ENCODE measurements at places on chromosomes 6 and 20. TPM values are rescaled to one million over a fixed set of nuclear protein-coding genes. Genes with fewer than 3 reads are reported as not detected.

Gene WFDC10A
- total RNA-seq = not detected

GRCh38 chr20:37453288-37453687 is 67.8 kb upstream of the NNAT start:
- no peak overlapping the region for H3K4me3 ChIP-seq
- H3K4me1 ChIP-seq = no peaks in the 10 kb centered on the region
- no peak for DNase-seq
- H3K27me3 ChIP-seq = peaks cover 24% of the 10 kb centered on the region

GRCh38 chr20:49349078-49349477 is 71.2 kb upstream of the ZNFX1 start:
- H3K36me3 ChIP-seq = no peaks in the 10 kb centered on the region
- no peak for DNase-seq
- peaks cover 3% of the 10 kb centered on the region for H3K27me3 ChIP-seq
- H3K4me1 ChIP-seq = peaks cover 49% of the 10 kb centered on the region
- no peak overlapping the region for H3K27ac ChIP-seq
- no peak overlapping the region for H3K4me3 ChIP-seq

Gene LTA
- total RNA-seq = not detected

GRCh38 chr6:166825553-166826145 is 130.7 kb downstream of the RNASET2 start:
- DNase-seq = peak; percentile 60
- no peak overlapping the region for H3K4me3 ChIP-seq
- no peak overlapping the region for H3K27ac ChIP-seq
- H3K4me1 ChIP-seq = no peaks in the 10 kb centered on the region

Gene ERVFRD-1
- total RNA-seq = not detected

GRCh38 chr6:72418495-72418894 is 203.4 kb upstream of the KCNQ5 start:
- peaks cover 97% of the 10 kb centered on the region for H3K4me1 ChIP-seq
- peaks cover 8% of the 10 kb centered on the region for H3K36me3 ChIP-seq
- H3K27ac ChIP-seq = peak overlapping the region; percentile 93
- H3K27me3 ChIP-seq = no peaks in the 10 kb centered on the region
- H3K4me3 ChIP-seq = peak overlapping the region; percentile 45

Gene CTNNBL1
- total RNA-seq = 58.8 TPM

- H3K27me3 ChIP-seq = no peaks in the 10 kb centered on the region
- H3K4me1 ChIP-seq = peaks cover 15% of the 10 kb centered on the region
- H3K36me3 ChIP-seq = peaks cover 37% of the 10 kb centered on the region
- no peak for DNase-seq
Measured at GRCh38 chr20:34753706-34754461, 49.7 kb downstream of the TP53INP2 start.

Gene CALHM4
- total RNA-seq = not detected

Gene CCN6
- total RNA-seq = not detected

Gene VIP
- not detected for total RNA-seq

Gene DEFB132
- not detected for total RNA-seq

DNA sequence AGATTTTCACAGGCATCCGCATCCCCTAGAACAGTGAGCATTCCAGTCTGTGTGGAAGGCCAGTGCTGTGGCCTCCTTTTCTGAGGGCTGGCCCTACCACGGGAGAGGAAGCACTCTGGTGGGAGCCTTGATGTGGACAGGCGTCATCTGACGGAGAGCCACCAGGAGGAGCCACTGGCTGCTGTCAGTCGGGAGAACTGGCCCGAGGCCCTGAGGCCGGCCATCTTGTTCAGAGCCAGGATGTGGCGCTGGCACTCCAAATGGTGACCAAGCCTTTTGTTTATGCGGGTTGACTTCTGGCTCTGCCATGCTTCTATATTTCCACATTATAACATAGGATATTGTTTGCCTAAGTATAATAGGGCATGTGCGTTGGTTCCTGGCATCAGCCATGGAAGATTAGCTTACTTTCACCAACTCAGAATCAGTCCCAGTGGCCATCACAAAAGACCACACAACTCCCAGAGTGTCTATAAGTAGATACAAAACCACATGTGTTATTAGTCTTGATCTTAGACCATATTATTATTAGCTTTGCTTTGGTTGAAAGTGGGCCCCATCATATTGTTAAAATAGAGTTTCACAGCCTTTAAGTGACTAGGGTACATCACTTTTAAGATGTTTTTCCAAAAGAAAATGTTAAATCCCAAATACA is 273.9 kb upstream of the TAB2 start:
- no peaks in the 10 kb centered on the region for H3K27me3 ChIP-seq
- H3K4me3 ChIP-seq = no peak overlapping the region
- peak; percentile 10 for DNase-seq
- peaks cover 33% of the 10 kb centered on the region for H3K4me1 ChIP-seq
- H3K36me3 ChIP-seq = peaks cover 6% of the 10 kb centered on the region

DNA sequence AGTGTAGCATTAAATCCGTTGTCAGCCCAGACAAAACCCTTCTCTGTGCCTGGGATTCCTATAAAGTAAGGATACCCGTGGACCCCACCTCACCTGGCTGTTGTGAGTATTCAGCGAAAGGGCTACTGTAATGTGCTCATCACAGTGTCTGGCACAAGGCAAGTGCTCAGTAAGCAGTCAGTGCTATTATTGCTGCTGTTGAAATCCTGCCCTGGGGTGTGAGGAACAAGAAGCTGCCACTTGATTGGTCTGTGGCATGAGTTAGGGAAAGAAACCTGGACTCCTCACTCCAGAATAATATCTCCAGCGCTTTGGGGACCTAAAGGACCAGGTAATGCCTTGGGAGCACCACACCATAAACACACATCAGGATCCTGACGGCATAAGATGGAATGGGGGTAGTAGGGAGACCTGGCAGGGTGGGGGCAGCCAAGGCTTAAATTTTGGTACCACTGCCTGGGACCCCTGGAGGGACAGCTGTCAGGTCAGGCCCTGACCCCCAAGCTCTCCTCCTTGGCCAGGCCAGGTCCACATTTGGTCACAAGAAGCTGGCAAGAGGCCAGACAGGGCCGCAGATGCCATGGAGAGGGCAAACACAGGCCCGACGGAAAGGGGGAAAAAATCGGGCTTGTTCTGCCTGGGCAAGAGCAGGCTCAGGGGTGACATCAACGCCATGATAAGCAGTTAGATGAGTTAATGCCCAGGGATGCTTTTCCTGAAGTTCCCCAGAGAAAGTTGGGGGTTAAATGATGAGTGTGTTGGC is 66.5 kb downstream of the MRPL14 start:
- peak overlapping the region; percentile 78 for H3K27ac ChIP-seq
- peaks cover 96% of the 10 kb centered on the region for H3K4me1 ChIP-seq
- DNase-seq = no peak
- H3K4me3 ChIP-seq = no peak overlapping the region

Gene CLPSL2
- not detected for total RNA-seq

GRCh38 chr6:118775381-118775780 is 118.6 kb upstream of the ASF1A start:
- H3K27ac ChIP-seq = no peak overlapping the region
- peaks cover 6% of the 10 kb centered on the region for H3K27me3 ChIP-seq
- no peak overlapping the region for H3K4me3 ChIP-seq
- no peak for DNase-seq
- H3K4me1 ChIP-seq = peaks cover 6% of the 10 kb centered on the region

GRCh38 chr6:14865531-14866100 is 380.3 kb upstream of the JARID2 start:
- peaks cover 12% of the 10 kb centered on the region for H3K27me3 ChIP-seq
- peak overlapping the region; percentile 2 for H3K27ac ChIP-seq
- H3K36me3 ChIP-seq = no peaks in the 10 kb centered on the region
- H3K4me3 ChIP-seq = no peak overlapping the region
- H3K4me1 ChIP-seq = peaks cover 8% of the 10 kb centered on the region
- no peak for DNase-seq

DNA sequence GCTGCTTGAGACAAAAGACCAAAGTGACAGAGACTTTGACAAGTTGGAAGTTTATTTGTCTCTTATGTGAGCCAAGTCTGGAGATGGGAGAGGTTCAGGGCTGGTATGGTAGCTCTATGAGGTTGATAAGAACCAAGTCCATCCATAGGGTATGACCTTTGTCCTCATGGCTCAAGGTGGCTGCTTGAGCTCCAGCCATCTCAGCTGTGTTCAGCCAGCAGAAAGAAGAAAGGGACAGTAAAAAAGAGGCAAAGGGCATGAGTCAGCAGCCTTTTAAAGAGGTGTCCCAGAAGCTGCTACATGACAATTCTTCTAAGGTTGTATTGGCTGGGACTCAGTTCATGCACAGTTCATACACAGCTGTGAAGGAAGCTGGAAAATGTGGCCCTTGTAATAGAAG is 49.0 kb downstream of the CD40 start:
- no peaks in the 10 kb centered on the region for H3K36me3 ChIP-seq
- H3K27me3 ChIP-seq = peaks cover 35% of the 10 kb centered on the region
- no peak overlapping the region for H3K27ac ChIP-seq
- no peaks in the 10 kb centered on the region for H3K4me1 ChIP-seq
- H3K4me3 ChIP-seq = no peak overlapping the region

DNA sequence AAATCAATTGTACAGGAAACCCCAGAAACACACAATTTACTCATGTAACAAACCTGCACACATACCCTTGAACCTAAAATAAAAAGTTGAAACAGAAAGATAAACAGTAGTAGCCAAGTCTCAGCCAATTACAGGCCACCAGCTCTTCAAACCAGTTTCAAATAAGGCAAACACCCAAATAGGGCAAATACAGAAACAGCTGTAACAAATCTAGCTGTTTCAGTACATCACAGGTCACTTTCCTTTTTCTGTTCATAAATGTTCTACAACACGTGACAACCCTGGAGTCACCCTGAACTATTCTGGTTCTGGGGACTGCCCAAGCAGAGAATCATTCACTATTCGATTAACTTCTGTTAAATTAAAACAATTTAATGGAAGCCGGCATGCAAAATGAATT is 329.0 kb downstream of the GJA1 start:
- peaks cover 10% of the 10 kb centered on the region for H3K36me3 ChIP-seq
- no peak overlapping the region for H3K4me3 ChIP-seq
- H3K4me1 ChIP-seq = peaks cover 9% of the 10 kb centered on the region
- DNase-seq = no peak
- no peaks in the 10 kb centered on the region for H3K27me3 ChIP-seq

Gene OR2J3
- not detected for total RNA-seq

Gene RHAG
- total RNA-seq = not detected

DNA sequence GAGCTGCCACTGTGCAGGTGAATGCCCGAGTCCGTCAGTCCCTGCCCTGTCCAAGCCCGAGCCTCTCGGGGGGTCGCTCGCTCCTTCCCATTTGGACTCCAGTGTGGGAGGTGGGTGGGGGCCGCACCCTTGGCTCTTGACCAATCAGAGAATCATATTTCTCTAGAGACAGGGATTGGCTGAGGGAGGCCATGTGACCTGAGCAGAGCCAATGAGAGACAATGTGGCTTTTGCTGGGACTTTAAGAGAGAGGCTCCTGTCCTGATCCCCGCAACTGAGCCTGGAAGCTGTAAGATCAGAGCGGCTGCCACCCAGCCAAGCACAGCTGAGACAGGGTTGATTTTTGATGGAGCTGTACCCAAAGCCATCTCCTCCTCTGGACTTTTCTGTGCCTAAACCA is 199.3 kb downstream of the TFAP2C start:
- no peak for DNase-seq
- no peaks in the 10 kb centered on the region for H3K36me3 ChIP-seq
- peaks cover 30% of the 10 kb centered on the region for H3K4me1 ChIP-seq
- no peak overlapping the region for H3K4me3 ChIP-seq
- H3K27ac ChIP-seq = peak overlapping the region; percentile 83

GRCh38 chr20:16476032-16476431 is 97.2 kb downstream of the KIF16B start:
- H3K4me1 ChIP-seq = no peaks in the 10 kb centered on the region
- H3K27me3 ChIP-seq = no peaks in the 10 kb centered on the region
- H3K36me3 ChIP-seq = no peaks in the 10 kb centered on the region
- DNase-seq = peak; percentile 30
- H3K27ac ChIP-seq = no peak overlapping the region

DNA sequence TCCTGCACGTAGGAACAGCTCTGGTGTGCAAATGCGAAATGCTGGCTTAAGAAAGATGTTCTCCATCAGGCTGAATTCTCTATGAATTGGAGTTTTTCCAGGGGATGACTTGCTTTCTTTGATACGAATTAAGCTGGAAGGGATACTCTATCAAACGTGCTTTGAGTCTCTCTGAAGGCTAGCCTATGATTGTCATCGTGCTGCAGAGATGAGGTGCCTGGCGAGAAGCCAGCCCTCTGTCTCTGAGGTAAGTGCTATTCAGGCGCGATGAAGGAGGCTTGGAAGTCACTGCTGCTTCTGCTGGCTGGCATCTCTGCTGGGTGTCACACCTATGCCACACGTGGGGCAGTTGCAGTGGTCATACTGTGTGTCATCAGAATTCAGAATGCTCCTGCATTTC is 223.7 kb downstream of the TAF4 start:
- no peak overlapping the region for H3K27ac ChIP-seq
- H3K4me3 ChIP-seq = no peak overlapping the region
- H3K27me3 ChIP-seq = peaks cover 6% of the 10 kb centered on the region
- no peaks in the 10 kb centered on the region for H3K36me3 ChIP-seq
- DNase-seq = no peak
- no peaks in the 10 kb centered on the region for H3K4me1 ChIP-seq

DNA sequence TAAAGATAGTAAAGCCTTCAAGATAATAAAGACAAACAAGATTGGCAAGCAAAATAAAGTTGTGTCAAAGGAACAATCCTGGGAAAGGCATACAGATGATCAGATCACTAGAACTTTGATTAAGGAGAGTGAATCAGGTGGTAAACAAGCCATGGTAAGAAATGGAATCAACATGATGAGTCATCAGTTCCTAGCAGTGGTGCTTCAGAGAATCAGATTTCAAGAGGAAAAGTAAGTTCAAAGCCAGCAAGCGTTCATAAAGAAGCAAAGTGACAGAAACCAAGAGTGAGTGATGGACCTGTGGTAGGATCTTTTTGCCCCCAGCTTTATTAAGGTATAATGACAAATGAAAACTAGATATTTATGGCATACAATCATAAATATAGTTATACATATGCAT is 340.4 kb downstream of the TPBG start:
- no peak for DNase-seq
- H3K4me1 ChIP-seq = no peaks in the 10 kb centered on the region
- no peaks in the 10 kb centered on the region for H3K36me3 ChIP-seq
- no peak overlapping the region for H3K4me3 ChIP-seq

DNA sequence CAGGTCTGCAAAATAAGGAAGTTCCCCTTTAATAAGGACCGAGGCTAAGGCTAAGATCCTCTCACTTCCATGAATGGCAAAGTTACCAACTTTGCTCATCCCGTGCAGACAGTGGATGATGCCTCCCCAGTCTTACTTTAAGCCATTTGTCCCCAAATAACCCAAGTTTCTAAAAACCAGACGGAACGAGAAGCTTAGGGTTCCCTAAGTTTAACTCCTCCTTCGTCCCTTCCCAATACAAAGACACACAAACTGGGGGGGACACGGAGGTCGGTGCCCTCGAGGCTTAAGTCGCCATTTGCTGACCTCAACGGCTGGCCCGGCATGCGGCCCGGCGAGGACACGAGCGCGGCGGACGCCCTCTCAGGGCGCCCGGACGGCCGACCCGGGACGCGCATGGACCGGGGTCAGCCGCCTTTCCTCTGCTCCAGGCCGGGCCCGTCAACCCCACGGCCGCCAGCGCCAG is 527 bp downstream of the FBXO30 start:
- H3K4me1 ChIP-seq = peaks cover 52% of the 10 kb centered on the region
- H3K27me3 ChIP-seq = peaks cover 3% of the 10 kb centered on the region
- H3K4me3 ChIP-seq = peak overlapping the region; percentile 92
- peak overlapping the region; percentile 91 for H3K27ac ChIP-seq
- peak; percentile 30 for DNase-seq

Measured in HFFc6 (cell line).